ENCODE measurements at places on chromosomes 3 and 15.
A peak's percentile ranks its signal among the peaks of the same experiment; 100 is the strongest.

GRCh38 chr3:34276342-34276741 lies 477.9 kb downstream of the PDCD6IP start:
- DNase-seq = no peak

DNA sequence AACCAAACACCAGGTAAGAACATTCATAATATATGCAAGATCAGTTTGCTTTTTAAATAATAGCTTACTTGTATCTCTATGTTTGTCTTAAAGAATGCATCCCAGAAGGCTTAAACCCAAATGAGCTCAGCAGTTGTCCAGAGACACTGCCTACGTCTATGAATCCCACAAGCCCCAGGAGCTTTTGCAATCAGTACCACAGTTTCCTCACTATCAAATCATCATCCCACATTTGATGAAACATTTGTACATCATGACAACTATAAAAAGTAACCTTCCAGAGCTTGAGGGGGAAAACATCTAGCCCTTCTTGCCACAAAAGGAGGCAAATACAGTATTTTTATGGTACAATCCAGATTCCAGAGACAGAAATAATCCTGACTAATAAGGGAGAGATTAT lies 63.7 kb downstream of the ATP8B4 start:
- no peak for DNase-seq

DNA sequence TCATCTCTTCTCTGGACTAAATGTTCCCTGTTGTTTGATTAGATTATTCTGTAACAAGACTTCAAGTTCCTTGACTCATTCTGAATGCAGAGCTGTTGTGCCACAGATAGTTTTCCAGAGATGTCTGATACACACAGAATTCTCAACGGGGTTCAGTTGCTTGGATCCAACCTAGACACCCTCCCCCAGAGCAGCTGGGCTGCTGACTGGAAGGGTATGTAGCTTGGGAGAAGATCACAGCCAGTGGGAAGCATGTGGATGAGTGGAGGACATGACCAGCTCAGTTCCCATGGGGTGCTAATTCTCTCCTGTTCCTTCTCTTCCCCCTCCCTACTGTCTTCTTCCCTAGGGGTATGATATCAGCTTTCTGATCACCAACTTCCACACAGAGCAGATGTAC lies 6.6 kb upstream of the TTLL3 start:
- no peak for DNase-seq

GRCh38 chr3:189637750-189638149 lies 6.6 kb downstream of the TP63 start:
- DNase-seq = no peak

DNA sequence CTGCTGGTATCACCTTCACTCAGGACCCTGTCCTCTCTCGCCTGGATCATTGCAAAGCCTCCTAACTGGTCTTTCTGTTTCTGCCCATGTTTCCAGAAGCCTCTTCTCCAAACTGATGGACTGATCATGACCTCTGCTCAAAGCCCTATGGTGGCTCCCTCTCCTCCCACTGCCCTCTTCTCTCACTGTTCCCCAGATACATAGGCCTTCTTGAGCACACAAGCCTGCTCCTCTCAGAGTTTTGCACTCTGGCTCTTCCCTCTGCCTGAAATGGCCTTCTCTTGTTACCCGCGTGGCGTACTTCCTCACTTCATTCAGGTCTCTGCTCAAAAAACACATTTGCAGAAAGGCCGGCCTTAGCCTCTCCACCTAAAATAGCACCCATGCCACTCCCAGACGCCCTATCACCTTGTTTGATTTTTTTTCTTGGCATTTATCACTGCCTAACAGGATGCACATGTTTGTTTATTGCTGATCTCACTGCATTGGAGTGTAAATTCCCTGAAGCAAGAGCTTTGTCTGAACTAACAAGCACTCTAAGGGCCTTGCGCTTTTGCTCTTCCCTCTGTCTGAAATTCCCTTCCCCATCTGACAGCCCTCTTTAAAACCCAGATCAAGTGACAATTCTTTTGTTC lies 1.4 kb upstream of the ETFA start:
- no peak for DNase-seq

- no peak for DNase-seq
Measured at GRCh38 chr15:78382114-78382880, 42.1 kb downstream of the CRABP1 start.

DNA sequence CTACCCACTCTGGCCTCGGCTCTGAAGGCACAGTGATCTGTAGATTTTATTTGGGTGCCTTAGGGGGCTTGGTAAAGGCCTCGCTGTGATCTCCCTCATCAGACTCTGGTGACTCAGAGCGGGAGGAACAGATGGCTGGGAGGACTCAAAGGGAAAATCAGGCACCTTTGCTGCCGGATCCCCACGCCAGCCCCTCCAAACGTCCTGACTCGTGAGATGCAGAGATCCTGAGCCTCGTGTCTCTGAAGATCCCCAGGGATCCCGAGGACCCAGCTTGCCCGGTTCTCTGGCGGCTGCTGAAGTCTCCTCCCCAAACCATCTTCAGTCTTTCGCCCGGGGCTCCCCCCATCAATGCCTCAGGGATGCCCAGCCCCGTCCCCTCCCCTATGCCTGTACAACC lies 32.8 kb downstream of the MUC20 start:
- no peak for DNase-seq

- DNase-seq = no peak
Measured at GRCh38 chr3:100992231-100993012, 799 bp downstream of the ABI3BP start.

- DNase-seq = no peak
Measured at GRCh38 chr3:148500881-148501280, 196.8 kb upstream of the AGTR1 start.

DNA sequence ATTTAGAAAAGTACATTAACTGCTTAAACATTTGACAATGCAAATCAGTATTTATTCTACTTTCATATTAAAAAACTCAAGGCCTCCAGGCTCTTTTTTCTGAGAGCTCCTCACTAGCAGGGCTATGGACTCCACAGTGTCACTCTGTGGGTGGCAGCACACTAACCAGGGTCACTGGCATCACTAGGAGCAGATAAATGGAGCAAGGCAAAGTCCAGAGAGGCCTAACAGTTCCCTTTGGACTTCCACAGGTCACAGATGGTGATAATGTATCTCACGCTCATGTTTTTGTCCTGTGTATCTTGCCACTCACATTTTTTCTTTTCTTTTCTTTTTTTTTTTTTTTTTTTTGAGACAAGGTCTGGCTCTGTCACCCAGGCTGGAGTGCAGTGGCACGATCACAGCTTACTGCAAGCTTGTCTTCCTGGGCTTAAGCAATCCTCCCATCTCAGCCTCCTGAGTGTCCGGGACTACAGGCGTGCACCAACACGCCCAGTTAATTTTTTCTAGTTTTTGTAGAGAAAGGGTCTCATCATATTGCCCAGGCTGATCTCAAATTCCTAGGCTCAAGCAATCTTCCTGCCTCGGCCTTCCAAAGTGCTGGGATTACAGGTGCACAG lies 7.8 kb downstream of the SPG21 start:
- no peak for DNase-seq

DNA sequence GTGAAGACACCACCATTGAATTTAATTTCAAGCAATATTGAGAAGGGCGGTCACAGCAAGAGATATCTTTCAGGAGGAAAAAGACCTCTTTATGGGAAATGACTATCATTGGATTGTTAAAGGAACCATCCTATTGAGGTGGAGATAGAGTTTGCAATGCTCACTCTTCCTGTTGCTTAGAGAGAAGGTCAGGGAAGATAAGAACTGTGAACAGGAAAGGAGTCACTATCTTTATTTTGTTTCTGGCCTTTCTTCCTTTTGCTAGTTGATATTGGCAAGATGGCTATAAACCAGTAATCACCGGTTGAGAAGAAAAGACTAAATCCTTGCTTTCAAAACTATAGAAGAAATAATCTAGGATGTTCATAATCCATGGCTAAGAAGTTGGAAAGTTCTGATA lies 112.1 kb upstream of the TMEM108 start:
- no peak for DNase-seq

DNA sequence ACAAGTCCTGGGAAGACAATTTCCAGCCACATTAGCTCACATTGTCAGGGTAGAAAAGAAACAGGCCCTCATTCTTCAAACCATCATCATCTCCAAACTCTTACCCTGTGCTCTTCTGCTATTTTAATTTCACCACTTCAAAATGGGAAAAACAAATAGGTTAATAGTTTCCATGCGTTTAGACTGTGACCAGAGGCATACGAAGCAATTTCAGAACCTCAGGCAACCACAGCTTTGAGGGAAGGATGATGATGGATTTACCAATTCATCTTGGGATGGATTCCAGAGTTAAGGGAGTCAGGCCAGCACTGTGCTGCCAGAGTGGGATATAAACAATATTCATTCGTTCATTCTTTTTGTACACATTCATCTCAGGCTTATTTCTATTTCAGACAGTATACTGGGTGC lies 307.8 kb upstream of the TPRG1 start:
- no peak for DNase-seq

DNA sequence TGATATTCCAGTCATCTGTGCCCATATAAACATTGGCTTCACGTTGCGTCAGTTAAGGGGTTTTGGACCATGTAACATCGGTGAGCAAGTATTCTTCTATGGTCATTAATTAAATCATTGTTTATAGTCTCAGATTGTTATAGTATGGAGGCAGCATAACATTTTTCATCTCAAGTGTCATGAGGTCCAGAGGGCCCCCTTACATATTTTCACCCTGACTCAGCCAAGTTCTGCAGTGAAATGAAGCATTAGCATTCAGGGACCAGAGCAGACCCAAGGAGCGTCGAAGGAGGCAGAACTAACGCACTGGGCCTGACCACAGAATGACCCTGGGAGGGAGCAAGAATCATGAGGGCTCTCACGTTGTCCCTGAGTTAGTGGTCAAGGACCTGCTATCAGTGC lies 171.5 kb downstream of the LRTM1 start:
- no peak for DNase-seq

DNA sequence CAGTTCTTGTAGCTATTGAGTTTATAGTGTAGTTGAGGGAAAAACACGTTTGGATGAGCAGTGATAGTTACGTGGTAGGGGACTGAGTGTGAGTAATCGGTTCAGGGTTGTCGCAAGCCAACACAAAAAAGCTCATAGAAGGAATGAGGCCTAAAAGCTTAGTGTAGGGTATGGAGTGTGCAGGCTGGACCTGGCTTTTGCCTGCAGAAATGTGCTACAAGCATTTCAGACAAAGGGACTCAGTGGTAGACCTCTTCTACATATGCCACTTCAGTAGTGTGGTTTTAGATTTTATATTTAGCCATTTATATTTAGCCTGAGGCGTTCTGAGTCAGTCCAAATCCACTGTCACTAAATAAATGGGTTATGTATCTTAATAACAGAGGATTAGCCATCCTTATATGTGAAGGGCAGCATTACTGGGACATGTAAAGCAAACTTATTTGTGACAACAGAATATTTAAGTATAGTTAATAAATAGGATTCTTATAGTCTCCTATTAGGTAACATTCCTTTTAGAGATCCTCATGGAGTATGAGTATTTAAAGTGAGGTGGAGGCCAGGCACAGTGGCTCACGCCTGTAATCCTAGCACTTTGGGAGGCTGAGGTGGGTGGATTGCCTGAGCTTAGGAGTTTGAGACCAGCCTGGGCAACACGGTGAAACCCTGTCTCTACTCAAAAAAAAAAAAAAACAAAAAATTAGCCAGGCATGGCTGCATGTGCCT lies 21.8 kb downstream of the ATP2C1 start:
- DNase-seq = no peak

GRCh38 chr3:4994144-4994730 lies 15.0 kb downstream of the BHLHE40 start:
- DNase-seq = no peak

DNA sequence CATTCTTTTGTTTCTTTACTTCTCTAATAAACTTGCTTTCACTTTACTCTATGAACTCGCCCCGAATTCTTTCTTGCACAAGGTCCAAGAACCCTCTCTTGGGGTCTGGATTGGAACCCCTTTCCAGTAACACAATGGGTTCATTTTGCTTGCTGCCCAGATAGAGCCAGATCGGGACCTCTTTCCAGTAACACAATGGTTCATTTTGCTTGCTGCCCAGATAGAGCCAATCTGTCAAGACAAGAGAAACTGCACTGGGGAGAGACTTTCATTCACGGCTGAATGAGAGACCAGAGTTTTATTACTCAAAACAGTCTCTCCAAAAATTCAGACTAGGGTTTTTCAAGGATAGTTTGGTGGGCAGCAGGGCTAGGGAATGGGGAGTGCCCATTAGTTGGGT lies 25.4 kb downstream of the METTL6 start:
- DNase-seq = no peak

- DNase-seq = no peak
Measured at GRCh38 chr15:68364028-68364659, 67.8 kb downstream of the ITGA11 start.

- no peak for DNase-seq
Measured at GRCh38 chr3:125107861-125108567, 52.2 kb upstream of the HEG1 start.

- DNase-seq = no peak
Measured at GRCh38 chr3:17089314-17089700, 204.6 kb downstream of the PLCL2 start.

- DNase-seq = no peak
Measured at GRCh38 chr3:194305356-194306108, 45.6 kb downstream of the CPN2 start.

- no peak for DNase-seq
Measured at GRCh38 chr15:79849789-79850188, 47.0 kb downstream of the MTHFS start.

DNA sequence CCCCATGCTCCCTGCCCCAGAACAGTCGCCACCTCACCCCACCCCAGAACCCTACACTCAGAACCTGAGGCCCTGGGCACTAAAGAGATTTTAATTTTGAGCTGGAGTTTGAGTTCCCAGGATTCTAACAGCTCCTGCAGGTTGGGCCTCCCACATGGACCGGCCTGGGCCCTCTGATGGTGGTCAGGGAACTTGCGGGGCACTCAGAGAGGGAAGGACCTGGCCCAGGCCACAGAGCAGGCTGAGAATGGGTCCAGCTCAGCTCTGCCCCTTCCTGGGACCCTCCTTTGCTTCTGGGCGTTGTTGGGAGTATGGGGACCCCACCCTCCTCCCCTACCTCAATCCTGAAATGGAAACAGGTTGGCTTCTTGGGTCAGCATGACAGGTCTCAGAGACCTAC lies 1.1 kb upstream of the SEMA3G start:
- no peak for DNase-seq

- no peak for DNase-seq
Measured at GRCh38 chr3:133503409-133503808, 70.1 kb upstream of the CDV3 start.

DNA sequence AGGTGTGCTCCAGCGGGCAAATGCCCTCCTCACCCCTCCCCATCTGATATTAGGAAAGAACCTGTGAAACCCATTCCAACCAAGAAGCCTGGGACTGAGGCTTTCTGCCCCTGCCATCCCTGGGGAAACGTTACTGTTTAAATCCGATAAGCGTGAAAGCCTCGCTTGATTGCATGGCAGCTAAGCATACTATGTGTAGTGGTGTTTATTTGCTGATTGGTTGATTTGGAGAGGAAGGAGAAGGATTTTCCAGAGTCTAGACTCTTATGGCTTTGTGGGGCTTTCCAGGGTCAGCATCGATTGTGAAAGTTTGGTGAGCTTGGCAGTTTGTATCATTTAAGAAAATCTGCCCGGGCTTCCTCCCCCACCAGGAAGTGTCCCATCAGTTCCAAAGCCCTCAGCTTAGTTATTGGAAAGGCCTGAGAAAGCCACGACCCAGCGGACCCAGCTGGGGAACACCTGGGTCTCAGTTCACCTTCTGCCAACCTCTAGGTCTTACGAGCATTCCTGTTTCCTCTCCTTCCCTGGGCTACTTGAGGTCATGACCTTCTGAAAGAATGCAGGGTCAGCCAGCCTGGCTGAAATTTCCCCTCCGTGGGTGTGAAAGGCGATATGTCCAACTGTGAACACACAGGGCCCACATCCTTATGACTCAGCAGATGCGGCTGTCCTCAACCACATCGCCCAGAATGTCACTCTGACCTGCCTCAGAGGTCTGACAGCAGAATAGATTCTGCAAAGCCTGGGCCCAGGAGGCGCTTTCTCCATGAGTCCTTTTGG lies 62.8 kb upstream of the HERC1 start:
- peak; percentile 23 for DNase-seq

All from stimulated activated CD8-positive, alpha-beta memory T cell treated with anti-CD3 and anti-CD28 coated beads, Interleukin-7, amount 100 ng/mL, for 1 hour (primary cell).